ENCODE measurements at places on chromosomes 4 and X.

DNA sequence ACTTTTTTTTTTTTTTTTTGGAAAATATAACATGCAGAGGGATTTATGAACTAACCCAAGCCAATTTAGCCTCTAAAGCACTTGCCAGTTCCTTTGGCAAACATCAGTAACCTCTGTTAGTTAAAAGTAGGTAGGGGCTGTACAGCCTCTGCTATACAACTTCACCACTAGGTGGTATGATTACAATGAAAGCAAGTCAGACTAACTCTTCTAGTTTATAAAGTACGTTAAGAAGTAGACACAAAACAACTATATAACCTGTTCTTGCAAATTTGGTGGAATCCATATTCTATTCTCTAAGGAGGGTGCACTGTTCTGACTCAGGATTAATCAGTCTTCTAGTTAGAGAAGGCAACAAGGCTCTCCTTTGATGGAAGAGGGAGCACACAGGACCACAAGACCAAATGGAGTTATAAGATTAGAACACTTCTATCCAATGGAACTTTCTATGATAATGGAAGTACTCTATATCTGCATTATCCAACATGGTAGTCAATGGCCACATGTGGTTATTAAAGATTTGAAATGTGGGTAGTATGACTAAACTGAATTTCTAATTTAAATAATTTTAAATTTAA lies 12.8 kb downstream of the AIMP1 start:
- no peak for DNase-seq

- no peak for DNase-seq
Measured at GRCh38 chr4:128608006-128608405, 201.5 kb upstream of the JADE1 start.

GRCh38 chr4:107577743-107578142 lies 142.3 kb downstream of the PAPSS1 start:
- DNase-seq = no peak

GRCh38 chrX:17803449-17803848 lies 57.6 kb downstream of the RAI2 start:
- DNase-seq = no peak

DNA sequence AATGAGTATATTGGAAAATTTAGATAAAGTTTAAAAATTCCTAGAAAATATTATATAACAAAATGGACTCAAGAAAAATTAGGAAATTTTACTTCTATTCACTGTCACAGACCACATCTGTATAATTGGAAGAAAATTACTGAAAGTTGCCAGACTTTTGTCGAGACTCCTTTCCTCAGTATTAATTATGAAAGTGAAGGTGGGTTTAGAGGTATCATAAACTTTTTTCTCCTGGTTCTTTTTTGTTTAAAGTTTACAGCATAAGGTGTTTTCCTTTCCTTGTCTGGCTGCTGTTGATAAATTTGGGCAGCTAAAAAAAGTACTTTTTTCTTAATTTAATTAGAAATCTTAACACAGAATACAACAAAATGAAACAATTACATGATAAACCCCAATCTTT lies 6.7 kb upstream of the TEX13D start:
- no peak for DNase-seq

- no peak for DNase-seq
Measured at GRCh38 chr4:6307230-6307629, 37.6 kb downstream of the WFS1 start.

GRCh38 chr4:89101256-89102161 lies 9.8 kb upstream of the TIGD2 start:
- DNase-seq = no peak

DNA sequence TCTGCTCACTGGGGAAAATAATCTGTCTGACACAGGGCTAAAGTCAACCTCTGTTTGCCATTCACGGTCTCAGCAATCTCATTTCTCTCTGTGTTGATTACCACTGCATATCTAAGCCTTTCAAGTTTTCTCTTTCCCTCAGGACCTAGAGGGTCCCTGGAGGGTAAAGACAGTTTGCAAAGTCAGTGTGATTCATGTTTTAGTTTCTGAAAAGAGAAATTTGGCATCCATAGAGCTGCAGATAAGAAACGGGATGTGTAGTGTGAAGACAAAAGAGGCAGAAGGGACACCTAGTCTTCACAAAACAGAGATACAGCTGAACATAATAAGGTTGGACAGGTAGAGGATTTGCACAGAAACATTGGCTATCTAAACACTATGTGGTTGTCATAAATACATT lies 34.5 kb upstream of the KDR start:
- DNase-seq = no peak

- DNase-seq = no peak
Measured at GRCh38 chr4:21544415-21544814, 404.2 kb downstream of the KCNIP4 start.

- DNase-seq = no peak
Measured at GRCh38 chr4:78426972-78427371, 124.6 kb upstream of the ANXA3 start.

- no peak for DNase-seq
Measured at GRCh38 chr4:47860305-47860704, 22.4 kb upstream of the CORIN start.

DNA sequence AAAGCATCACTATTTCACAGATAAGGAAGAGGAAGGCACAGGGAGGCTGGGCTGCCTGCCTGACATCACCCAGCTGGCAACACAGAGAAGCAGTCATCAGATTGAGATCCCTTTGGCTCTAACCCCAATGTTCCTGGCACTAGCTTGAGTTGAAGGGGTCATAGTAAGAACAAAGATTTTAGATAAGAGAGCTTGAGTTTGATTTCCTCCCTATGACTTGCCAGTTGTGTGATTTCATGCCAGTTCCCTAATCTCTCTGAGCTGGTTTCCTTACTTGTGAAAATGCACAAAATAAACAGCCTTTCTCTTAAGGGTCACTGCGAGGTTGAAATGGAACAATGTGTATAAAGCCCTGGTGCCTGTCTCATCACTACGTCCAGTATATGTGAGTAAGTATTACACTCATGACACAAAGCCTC lies 475.4 kb upstream of the HS3ST1 start:
- DNase-seq = no peak

DNA sequence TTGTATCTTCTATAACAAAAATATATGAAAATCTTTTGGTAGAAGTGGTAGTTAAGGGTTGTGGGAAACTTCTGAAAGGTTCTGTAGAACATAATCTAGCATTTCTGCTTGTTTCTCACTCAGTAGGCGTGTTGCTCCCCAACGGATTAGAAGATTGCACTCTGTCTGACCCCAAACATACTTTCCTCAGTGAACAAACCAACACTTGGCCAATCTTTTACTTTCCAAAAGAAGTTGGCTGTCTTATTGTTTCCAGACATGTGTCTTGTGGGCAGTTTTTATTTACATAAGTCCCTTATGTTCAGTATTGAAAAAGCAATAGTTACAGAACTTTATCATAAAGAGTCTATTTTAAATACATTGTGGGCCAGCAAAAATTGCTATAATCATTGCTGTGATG lies 312.8 kb upstream of the EPHA5 start:
- DNase-seq = no peak

- DNase-seq = no peak
Measured at GRCh38 chrX:153592966-153593688, 5.8 kb downstream of the CCNQ start.

GRCh38 chr4:7539659-7540058 lies 104.9 kb upstream of the PSAPL1 start:
- no peak for DNase-seq

DNA sequence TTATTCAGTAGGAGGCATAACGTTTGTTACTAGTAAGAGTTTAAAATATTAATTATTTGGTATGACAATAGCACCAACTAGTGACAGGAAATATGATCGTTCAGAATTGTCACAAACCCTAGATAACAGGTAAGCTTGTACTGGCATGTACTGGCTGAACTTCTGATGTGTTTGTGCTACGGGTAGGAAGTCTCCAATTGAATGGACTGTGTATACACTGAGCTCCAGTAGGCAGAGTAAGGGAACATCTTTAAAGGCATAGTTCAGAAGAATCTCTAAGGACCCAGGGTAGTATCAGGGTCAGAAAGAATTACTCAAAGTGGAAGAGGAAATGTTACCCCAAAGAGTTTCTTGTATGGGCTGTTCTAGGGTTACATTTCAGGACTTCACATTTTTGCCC lies 230.4 kb downstream of the EDA2R start:
- DNase-seq = no peak

GRCh38 chrX:26909728-26910127 lies 553.4 kb downstream of the PPP4R3C start:
- DNase-seq = no peak

- no peak for DNase-seq
Measured at GRCh38 chr4:176393306-176394013, 73.7 kb downstream of the SPCS3 start.

DNA sequence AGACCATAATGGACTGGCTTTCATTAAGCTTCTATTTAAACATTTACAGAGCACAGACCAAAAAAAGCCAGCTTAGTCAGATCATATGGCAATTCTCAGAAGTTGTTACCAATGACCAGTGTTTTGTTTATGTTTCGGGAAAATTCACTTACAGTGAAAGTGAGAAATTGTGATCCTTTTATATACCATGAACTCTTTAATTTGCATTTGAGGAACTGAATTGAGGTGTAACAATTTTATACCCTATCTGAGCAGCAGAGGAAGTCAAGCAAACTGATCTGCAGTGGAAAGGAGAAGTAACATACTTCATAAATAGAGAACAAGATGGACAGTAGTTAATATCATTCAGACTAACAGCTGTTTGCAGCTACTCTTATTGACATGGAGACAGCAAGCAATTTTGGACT lies 97.1 kb downstream of the TMA16 start:
- DNase-seq = no peak

DNA sequence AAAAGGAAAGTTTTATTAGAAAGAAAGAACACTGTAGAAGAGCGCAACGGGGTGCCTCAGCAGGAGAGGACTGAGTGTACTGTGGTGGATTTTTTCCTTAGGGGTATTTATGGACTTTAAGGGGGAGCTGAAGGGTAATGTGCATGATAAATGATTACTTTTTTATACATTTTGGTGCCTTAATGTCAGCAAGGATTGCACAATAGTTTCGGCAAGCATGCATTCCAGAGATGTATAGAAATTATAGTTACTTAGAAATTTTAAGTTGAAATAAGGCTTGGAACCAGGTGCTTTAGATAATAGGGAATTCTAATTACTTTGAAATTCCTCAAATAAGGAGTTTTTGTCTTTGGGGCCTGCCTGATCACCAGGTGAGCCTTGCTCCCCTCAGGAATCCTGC lies 30.5 kb upstream of the SERPINA7 start:
- DNase-seq = no peak

GRCh38 chrX:155997436-155997835 lies at the start of gene IL9R:
IL9R (plus strand) TSS chrX:155997696; CDS start chrX:155997760, 64 bp downstream.
- peak; percentile 53 for DNase-seq

DNA sequence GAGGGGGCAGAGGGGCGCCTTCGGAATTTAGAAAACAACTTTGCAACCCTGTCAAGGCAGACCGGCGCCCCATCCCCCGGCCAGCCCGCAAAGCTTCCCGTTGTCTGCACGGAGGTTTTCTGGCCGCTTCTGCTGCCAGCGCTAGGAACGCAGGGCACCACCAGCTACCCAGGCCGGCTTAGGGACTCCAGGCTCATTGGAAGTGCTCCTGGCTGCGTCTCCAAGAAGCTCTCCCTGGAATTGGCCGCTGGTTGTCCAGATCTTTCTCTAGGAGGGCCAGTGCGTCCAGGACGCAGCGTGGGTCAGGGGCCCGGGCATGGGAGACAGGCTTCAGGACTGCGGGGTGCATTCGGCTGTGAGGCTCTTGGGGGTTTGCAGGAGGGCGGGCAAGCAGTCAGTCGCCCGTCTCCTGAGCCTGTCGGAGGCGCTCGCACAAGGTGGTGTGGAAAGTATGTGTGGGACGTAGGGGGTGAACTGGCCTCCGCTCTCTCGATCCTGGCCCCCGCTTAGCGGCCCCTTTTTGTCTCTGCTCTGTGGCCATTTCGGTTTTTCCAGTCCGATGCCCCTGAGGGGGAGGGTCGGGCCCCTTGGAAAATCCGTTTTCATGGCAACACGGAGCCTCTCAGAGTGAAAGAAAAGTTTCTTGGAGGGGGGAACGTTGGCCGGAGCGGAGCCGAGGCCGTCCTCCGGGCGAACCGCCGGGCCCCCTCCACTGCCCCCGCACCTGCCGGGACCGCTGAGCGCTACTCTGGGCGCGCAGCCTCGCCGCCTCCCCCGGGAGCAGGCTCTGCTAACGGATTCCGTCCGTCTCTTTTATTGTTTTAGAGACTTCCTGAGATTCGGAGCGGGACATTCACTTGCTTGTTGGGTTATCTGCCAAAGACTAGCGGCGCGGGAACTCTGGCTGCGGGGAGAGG lies 810 bp upstream of the SOX3 start:
- DNase-seq = no peak

DNA sequence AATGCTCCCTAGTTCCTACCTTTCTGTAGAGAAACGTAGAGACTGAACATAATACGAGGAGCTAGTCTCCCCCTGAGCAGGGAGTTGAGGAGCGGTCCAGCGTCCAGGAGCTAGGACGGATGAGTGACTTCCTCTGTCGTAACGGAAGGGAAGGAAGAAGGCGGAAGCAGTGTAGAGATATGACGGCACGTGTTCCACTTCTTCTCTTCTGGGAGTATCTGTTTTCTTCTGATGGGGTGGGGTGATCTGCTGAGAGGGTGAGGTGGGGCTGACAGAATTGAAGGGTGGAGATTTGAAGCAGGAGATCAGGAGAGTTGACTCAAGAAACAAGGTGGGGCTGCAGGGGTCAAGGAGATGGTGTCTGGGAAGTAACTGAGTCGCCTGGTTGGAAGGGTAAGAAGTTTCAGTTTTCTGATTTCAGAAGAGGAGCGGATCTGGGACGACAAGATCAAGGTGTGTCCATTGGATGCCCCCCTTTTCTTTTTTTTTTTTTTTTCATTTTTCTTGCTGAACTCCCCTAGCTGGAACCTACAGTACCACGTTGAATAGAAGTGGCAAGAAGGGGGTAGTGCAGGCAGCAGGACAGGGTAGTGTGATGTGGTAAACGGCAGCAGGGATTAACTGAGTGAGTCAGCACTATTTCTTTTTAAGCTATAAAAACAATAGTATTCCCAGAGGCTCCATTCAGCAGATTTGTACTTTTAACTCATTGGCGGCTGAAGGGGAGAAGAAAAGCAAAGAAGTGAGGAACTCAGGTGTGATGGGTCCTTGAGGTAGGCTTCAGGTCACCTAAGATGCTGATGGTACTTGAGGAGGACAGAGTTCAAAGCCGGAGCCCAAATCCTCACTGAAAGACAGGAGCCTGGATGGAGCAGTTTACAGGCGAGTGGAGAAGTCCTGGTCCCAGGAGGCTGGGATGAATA lies 50.8 kb upstream of the SETD7 start:
- no peak for DNase-seq

DNA sequence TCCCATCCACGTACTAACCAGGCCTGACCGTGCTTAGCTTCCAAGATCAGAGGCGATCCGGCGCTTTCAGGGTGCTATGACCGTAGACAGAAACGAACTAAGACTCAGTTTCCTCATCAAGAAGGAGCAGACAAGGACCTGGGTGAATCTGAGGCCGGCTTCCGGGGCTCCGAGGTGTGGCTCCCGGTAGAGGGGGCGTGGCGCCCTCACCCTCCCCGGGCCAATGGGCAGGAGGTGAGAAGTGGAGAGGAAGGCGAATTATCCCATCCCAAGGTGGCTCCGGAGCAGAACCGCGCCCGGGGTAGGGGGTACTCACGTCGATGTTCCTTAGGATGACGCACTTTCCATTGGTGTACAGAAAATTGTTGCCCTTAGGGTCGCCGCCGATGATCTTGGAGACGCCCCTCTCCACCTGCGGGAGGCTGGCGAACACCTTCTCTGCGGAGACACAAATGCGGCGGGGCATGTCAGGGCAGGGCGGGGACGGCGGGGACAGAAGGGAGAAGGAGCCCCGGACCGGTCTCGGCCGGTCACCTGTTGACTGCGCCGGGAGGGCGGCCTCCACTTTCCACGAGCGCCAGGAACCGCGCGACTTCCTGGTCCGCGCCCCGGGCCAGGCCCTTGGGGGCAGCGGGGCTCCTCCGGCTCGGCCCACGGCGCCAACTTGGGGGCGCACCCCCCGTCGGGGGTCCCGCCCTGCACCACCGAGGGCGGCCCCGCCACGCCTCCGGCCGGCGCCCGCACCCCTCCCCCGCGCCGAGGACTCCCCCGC lies 616 bp downstream of the WDR1 start:
- DNase-seq = no peak

Data from activated CD8-positive, alpha-beta memory T cell treated with anti-CD3 and anti-CD28 coated beads for 4 hours (primary cell).